ENCODE measurements at places on chromosomes 16 and 17. TPM values are rescaled to one million over a fixed set of nuclear protein-coding genes. Genes with fewer than 3 reads are reported as not detected.

DNA sequence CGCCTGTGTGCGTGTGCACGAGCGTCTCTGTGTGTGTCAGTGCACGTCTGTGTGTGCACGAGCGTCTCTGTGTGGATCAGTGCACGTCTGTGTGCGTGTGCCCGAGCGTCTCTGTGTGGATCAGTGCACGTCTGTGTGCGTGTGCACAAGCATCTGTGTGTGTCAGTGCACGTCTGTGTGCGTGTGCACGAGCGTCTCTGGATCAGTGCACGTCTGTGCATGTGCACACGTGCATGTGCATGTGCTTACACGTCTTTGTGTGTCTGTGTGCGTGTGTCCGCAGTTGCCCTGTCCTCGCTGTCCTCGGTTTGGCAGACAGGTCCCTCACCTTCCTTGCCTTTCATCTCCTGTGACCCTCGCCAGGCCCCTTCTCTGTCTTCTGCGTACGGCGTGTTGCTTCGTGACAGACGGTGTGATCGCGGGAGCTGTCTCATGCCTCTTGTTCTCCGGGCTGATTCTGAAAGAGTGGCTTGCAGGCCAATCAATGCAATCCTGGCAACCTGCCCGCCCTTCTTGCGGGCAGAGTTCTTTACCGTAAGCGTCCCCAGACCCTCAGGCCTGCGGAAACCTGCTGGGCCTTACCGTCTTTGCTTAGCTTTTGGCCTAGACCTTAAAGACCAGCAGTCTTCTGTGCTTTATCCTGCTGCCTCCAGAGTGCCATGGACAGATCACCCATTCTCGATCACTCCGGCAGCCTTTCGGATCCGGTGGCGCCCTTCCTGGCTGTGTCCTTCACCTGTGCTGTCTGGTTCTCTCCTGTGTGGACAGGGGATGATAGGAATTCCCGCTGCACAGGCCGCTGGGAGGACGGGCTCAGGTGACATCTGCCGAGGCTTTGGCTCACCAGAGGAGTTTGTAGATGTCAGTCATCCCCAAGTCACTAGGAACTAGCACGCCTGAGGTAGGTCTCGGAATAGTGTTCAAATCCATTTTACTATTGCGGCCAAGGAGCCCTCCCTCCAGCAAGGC, 18.5 kb downstream of the MLYCD start:
- no peak for DNase-seq

- DNase-seq: no peak
Observed at GRCh38 chr17:1002771-1003555, 6.0 kb downstream of the TIMM22 start.

DNA sequence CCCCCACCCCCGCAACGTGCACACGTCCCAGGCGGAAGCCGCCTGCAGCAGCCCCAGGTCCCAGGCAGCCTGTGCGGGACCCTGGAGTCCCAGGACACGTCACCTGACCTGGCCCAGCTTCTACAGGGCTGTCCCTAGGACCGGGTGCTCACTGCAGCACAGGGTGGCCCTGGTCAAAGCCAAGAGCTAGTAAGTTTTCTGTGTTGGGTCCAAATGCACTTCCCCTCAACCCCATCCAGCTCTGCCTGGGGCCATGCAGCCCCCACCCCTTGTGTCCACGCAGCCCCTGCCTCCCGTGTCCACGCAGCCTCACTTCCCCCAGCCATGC, 22.1 kb upstream of the PVALEF start:
- DNase-seq: no peak

- no peak for DNase-seq
Observed at GRCh38 chr16:7442050-7442449, 109.4 kb downstream of the RBFOX1 start.

DNA sequence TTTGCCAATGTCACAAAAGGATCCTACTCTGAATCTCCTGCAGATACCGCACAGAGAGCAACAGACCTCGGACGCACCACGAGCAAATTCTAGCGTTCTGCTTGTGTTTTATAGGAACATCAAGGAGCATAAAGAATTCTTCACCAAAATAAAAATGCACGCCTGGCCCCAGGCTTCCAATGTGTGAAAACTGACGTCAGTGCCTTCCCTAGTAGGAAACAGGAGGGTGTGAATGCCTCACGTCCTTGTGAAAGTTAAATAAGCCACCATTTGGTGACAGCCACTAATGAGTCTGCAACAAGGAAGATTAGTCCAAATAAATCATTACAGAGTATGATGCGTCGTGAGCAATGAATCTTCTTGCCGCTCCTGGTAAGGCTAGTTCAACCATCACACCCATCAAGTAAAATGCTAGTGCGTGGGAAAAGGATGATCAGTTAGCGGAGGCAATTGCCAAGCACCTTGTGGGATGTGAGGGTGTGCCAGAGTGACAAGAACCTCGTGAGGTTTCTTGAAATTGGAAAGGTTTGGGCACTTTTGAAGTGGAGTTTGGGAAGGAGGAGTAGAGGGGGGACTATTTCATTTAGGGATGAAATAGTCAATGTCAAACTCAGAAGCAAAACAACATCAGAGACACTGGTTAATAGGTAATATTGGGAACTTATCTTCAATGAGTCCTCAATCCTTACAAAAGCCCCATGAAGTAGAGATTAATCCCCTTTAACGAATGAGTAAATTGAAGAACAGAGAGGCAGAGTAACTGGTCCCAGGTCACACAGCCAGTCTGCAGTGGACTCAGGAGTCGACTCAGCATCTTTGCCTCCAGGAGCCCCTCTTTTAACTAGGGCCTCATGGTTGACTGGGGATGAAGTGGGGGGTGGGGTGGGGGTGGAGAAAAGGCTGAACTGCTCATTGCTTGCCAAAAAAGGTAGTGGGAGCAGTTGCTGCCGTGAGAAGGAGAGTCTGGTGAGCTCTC, 238.8 kb downstream of the SLC39A11 start:
- no peak for DNase-seq

DNA sequence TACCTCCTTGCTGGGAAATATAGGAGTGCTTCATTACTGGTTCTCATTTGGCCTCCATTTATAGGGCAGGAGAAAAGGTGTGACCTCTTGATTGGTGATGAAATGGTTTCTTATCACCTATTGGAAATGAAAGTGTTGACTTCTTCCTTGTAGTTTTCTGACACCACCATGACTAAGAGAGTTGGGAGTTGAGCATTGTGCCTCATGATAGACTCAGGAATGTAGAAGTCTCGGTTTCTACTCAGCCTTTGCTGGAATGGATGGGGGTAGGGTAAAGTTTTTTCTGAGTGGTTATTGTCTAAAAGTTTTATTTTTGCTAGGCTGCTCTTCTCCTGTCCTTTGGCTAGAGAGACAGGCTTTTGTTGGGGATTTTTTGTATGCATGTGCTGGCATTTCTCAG, 117.4 kb downstream of the PHKB start:
- no peak for DNase-seq

- DNase-seq: no peak
Observed at GRCh38 chr17:29357821-29358232, 32.3 kb upstream of the TAOK1 start.

- DNase-seq: no peak
Observed at GRCh38 chr17:35578929-35579432, 610 bp upstream of the PEX12 start.

DNA sequence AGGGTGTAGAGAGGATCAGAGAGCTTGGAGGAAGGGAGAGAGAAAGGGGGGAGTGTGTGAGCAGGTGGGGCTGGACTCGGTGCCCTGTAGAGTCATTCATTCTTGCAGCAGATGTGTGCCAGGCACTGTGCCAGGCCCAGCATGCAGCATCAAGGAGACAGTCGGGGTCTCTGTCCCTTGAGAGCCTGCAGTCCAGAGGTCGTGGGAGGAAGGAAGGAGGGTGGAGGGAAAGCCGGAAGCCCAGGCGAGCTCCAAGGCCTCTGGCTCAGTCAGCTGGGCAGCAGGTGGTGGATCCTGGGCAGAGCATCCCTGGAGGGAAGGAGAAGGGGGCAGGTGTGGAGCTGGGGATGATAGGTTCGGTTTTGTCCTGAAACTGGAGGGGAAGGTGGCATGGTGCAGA, 27.5 kb downstream of the EPN2 start:
- no peak for DNase-seq

- no peak for DNase-seq
Observed at GRCh38 chr16:53198933-53199332, 144.1 kb downstream of the CHD9 start.

- DNase-seq: peak; percentile 58
Observed at GRCh38 chr17:39667262-39667944, 850 bp upstream of the PNMT start.

DNA sequence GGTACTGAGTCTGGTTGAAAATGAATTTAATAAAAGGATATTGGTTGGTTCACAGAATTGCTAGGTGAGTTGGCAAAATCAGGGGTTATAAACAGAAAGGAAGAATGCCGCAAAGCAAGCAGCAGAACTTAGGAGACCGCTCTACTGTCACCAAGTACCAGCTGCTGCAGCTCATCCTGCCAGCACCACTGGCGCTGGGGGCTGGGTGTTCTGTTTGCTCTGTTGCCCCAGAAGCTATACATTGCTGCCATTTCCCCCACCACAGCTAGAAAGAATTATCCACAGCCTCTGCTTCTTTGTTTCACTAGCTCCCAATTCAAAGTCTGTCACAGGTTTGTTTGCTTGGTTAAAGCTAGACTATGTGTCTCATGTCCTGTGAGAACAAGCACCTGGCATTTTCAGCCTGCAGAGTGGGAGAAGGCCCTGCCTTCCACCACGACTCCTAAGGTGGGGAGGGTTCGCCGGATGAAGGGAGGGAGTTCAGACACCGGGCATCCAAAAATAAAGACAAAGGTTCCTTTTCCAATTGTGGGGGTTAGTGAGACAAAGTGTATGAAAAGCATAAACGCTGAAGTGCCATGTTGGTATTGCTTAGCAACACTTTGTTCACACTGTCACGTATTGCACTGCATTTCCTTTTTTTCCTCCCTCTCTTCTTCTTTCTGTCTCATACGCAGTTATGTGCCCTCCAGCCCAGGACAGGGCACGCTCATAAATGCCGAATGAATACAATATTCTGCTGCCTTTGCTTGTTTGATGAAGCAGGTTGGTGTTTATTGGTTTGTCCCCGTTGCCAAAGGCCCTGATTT, 9.6 kb upstream of the CPD start:
- DNase-seq: no peak

DNA sequence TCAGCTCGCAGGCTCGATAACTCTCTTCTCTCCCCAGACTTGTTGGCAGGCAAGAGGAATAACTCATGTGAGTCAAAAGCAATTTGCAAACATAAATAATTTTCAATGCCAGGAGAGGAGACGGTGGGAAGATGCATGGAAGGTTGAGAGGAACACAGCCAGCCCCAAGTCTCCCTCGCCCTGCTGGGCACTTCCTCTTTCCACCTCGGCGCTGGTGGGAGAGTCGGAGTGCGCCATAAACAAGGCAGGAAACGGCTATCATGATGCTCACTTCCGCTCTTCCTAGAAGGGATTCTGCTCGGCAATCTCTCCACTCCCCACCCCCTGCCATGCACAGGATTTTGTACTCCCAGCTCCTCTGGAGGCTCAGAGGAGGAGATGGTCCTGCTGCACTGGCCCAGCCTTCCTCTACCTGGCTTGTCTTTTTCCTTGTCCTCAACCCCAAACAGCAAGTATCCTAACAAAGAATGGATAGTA, 13.0 kb downstream of the CBX4 start:
- DNase-seq: no peak

- no peak for DNase-seq
Observed at GRCh38 chr17:57406131-57406980, 150.0 kb downstream of the MSI2 start.

- no peak for DNase-seq
Observed at GRCh38 chr16:67843343-67843765, 1.2 kb downstream of the THAP11 start.

- DNase-seq: no peak
Observed at GRCh38 chr17:80397686-80398085, 17.3 kb upstream of the ENDOV start.

DNA sequence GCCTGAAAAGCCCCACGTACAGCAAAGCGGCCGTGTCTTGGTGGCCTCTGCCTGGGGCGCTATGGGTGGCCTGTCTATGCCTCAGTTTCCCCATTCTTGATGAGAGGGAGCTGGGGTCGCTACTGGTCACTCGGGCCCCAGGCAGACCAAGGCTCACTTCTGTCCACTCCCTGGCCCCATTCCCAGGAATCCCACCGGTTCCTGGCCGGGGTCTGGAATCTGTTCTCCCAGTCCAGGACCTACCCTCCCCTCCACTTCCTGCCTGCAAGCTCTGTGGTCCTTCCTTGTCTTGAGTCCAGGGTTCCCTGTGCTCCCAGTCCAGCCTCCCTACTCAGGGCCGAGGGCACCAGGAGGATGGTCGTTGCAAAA, 24.5 kb downstream of the METRNL start:
- no peak for DNase-seq

- DNase-seq: no peak
Observed at GRCh38 chr17:142876-143784, 5.8 kb downstream of the SCGB1C2 start.

Gene YBX2
- not detected for total RNA-seq

Gene SLC9A5
- 1.4 TPM for total RNA-seq

Gene CTF1
- 5.6 TPM for total RNA-seq

Gene SOST
- total RNA-seq: not detected

Gene GPS1
- 148 TPM for total RNA-seq

Gene KRTAP2-3
- total RNA-seq: not detected

Gene TPSG1
- not detected for total RNA-seq

Gene APOBR
- total RNA-seq: 0.15 TPM
